ENCODE measurements at places on chromosomes 12 and 14.

DNA sequence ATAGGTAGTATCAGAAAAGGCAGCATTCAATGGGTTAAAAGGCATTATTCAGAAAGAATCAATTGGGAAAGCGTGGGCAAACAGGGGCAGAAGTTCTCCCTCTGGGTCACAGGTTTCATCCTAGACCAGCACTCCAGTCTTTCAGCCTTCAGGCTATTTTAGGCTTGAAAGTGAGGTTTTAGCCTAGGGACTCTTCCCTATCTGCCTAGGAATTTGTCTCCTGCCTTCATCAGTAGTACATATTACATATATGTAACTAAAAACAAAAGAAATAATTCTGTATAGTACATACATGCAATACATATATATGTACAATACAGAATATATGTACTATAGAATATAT lies 34.6 kb upstream of the PCNX1 start:
- H3K4me3 ChIP-seq: no peak overlapping the region
- H3K4me1 ChIP-seq: no peaks in the 10 kb centered on the region
- H3K27me3 ChIP-seq: no peaks in the 10 kb centered on the region
- no peak overlapping the region for H3K27ac ChIP-seq
- H3K36me3 ChIP-seq: no peaks in the 10 kb centered on the region

- H3K4me3 ChIP-seq: no peak overlapping the region
- no peak for DNase-seq
- no peak overlapping the region for H3K27ac ChIP-seq
- no peaks in the 10 kb centered on the region for H3K36me3 ChIP-seq
- no peaks in the 10 kb centered on the region for H3K27me3 ChIP-seq
Measured at GRCh38 chr12:130613131-130613530, 103.0 kb downstream of the RIMBP2 start.

DNA sequence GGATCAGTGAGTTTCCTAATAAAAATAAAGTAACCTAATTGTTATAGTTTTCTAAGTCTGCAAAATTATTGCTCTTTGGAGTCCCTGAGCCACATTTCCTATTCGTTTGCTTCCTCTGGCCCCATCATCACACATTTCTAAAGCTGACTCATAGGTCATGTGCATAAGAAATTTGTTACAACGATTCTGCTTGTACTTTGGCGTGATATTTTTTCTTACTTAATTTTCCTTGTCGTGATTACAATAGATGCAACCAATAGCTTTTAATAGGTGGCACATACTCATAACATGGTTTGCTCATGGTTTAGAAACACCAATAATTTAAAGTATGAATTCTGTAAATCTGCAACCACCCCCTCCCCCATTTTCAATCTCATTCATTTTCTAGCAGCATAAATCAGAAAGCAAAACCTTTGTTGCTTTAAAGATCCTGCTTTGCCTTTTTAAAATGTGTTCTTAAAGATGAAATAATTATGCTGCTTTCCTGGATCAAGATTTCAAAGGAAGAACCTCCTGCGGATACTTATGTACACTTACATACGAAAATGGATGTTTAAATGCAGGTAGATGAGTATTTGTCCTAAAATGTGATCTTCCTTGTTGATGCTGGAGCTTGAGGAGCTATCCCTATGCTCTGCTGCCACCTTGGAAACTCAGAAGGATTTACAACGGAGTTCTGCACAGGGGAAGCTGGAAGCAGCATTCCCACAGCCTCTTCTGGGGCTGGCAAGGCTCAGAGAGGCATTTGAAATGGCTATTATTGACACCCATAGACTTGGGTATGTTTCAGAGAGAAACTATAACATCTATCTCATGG lies 1.7 kb upstream of the FLRT2 start:
- no peak overlapping the region for H3K27ac ChIP-seq
- H3K4me1 ChIP-seq: peaks cover 16% of the 10 kb centered on the region
- peak overlapping the region; percentile 64 for H3K4me3 ChIP-seq
- DNase-seq: peak; percentile 50
- H3K27me3 ChIP-seq: peaks cover 3% of the 10 kb centered on the region
- H3K36me3 ChIP-seq: no peaks in the 10 kb centered on the region

- peak; percentile 84 for DNase-seq
- peaks cover 9% of the 10 kb centered on the region for H3K4me1 ChIP-seq
- peak within 1 kb of the TSS; percentile 97 for H3K4me3 ChIP-seq
- no peak within 1 kb of the TSS for H3K27ac ChIP-seq
Measured at GRCh38 chr14:23551266-23552028, at the start of gene ZFHX2. ZFHX2 (minus strand) TSS chr14:23551765; CDS start chr14:23535325, 16,440 bp downstream.

- DNase-seq: no peak
- no peak overlapping the region for H3K27ac ChIP-seq
- no peaks in the 10 kb centered on the region for H3K27me3 ChIP-seq
- peaks cover 34% of the 10 kb centered on the region for H3K4me1 ChIP-seq
- H3K4me3 ChIP-seq: no peak overlapping the region
Measured at GRCh38 chr12:52455821-52456220, 3.9 kb upstream of the KRT6B start.

DNA sequence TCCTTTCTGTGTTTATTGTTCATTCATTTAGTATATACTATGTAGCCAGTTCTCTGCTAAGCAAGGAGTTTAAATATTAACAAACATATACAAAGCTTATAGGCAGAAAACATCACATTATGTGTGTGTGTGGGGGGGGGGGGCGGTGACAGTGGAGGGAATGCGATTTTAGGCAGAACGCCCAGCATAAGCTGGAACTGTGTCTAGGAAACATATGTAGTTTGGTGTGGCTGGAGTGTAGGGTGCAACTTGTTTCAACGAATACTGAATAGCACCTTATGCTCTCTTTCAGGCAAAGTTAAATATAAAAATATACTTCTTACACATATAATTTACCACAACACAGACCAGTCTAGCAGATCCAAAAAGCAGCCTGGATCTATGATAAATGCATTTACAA lies 980.6 kb downstream of the SLC6A15 start:
- DNase-seq: no peak
- H3K4me1 ChIP-seq: no peaks in the 10 kb centered on the region
- no peak overlapping the region for H3K27ac ChIP-seq
- no peaks in the 10 kb centered on the region for H3K27me3 ChIP-seq
- no peaks in the 10 kb centered on the region for H3K36me3 ChIP-seq
- no peak overlapping the region for H3K4me3 ChIP-seq

GRCh38 chr12:116783525-116784237 lies 45.6 kb downstream of the RNFT2 start:
- H3K27me3 ChIP-seq: no peaks in the 10 kb centered on the region
- H3K4me1 ChIP-seq: no peaks in the 10 kb centered on the region
- DNase-seq: no peak
- H3K4me3 ChIP-seq: no peak overlapping the region
- no peak overlapping the region for H3K27ac ChIP-seq

- H3K27me3 ChIP-seq: no peaks in the 10 kb centered on the region
- H3K36me3 ChIP-seq: no peaks in the 10 kb centered on the region
- no peak for DNase-seq
Measured at GRCh38 chr14:88143810-88144209, 138.9 kb downstream of the GPR65 start.

DNA sequence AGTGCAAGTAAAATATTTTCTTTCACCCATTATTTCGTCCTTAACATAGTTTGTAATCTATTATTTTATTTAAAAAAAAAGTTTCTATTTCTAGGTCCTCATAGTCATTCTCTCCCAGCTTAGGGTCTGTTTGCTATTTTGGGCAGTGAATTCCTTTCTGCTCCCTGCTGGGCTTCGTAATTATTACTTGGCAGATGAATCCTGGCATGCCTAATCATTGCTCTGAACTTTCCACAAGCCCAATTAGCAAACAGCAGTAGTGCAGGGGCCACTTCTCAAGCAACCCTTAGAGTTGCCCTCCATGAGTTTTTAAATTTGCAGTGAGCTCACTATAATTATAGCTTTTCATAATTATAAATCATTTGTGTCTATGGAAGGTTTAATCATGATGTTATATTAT lies 1378.3 kb upstream of the SEL1L start:
- no peaks in the 10 kb centered on the region for H3K27me3 ChIP-seq
- H3K27ac ChIP-seq: no peak overlapping the region
- no peak overlapping the region for H3K4me3 ChIP-seq
- H3K4me1 ChIP-seq: no peaks in the 10 kb centered on the region
- H3K36me3 ChIP-seq: no peaks in the 10 kb centered on the region

GRCh38 chr12:106692896-106693820 lies 81.3 kb upstream of the RIC8B start:
- H3K36me3 ChIP-seq: no peaks in the 10 kb centered on the region
- peaks cover 74% of the 10 kb centered on the region for H3K27me3 ChIP-seq
- no peaks in the 10 kb centered on the region for H3K4me1 ChIP-seq
- no peak overlapping the region for H3K4me3 ChIP-seq

DNA sequence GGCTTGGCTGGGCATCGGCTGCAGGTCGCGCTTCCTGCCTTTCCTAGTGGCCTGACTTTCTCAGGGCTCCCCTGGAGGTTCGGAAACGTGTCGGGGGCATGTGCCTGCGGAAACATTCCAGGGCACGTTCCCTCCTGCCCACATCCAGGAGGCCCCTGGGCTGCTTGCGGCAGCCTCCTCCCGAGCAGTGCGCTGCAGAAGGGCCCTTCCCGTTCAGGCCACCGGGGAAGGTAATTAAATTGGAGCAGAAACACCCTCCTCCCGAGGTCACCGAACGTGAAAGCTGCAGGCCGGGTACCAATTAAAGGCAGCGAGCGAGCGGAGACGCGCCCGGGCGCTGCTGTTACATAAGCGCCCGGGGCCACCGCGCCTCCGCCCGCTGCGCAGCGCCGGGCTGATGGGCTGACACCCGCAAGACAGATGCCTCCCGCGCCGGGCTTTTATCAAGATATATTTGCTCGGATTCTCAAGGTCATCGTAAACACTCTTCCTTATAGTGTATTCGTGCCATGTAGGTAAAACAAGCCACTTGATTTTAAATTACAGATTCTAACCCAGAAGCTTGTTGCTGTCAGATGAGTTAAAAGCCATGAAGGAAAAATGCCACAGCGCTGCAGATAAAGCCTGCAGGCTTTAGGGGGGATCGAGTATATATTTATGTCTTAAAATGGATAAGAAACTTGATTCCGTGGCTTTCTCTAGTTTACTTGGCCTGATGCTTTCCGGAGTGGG lies 31.4 kb downstream of the SSPN start:
- H3K27ac ChIP-seq: no peak overlapping the region
- DNase-seq: peak; percentile 41
- no peaks in the 10 kb centered on the region for H3K27me3 ChIP-seq

- H3K27ac ChIP-seq: no peak overlapping the region
- H3K36me3 ChIP-seq: peaks cover 16% of the 10 kb centered on the region
- no peak overlapping the region for H3K4me3 ChIP-seq
- no peak for DNase-seq
- no peaks in the 10 kb centered on the region for H3K4me1 ChIP-seq
Measured at GRCh38 chr12:112243255-112244110, 118.1 kb downstream of the TRAFD1 start.

GRCh38 chr14:51650716-51651387 lies 858 bp upstream of the FRMD6 start:
- H3K4me1 ChIP-seq: peaks cover 45% of the 10 kb centered on the region
- peak; percentile 31 for DNase-seq
- H3K27ac ChIP-seq: peak overlapping the region; percentile 78
- H3K27me3 ChIP-seq: no peaks in the 10 kb centered on the region

- DNase-seq: no peak
- H3K27ac ChIP-seq: no peak overlapping the region
- no peak overlapping the region for H3K4me3 ChIP-seq
- H3K36me3 ChIP-seq: no peaks in the 10 kb centered on the region
Measured at GRCh38 chr12:90741611-90742010, 213.4 kb downstream of the CCER1 start.

GRCh38 chr14:69042787-69043444 lies 63.8 kb upstream of the ACTN1 start:
- no peak overlapping the region for H3K27ac ChIP-seq
- H3K27me3 ChIP-seq: no peaks in the 10 kb centered on the region
- no peak for DNase-seq
- peaks cover 13% of the 10 kb centered on the region for H3K4me1 ChIP-seq
- no peak overlapping the region for H3K4me3 ChIP-seq

- no peaks in the 10 kb centered on the region for H3K27me3 ChIP-seq
- H3K27ac ChIP-seq: peak overlapping the region; percentile 69
- no peak overlapping the region for H3K4me3 ChIP-seq
Measured at GRCh38 chr14:34354556-34354955, 107.5 kb downstream of the SPTSSA start.

DNA sequence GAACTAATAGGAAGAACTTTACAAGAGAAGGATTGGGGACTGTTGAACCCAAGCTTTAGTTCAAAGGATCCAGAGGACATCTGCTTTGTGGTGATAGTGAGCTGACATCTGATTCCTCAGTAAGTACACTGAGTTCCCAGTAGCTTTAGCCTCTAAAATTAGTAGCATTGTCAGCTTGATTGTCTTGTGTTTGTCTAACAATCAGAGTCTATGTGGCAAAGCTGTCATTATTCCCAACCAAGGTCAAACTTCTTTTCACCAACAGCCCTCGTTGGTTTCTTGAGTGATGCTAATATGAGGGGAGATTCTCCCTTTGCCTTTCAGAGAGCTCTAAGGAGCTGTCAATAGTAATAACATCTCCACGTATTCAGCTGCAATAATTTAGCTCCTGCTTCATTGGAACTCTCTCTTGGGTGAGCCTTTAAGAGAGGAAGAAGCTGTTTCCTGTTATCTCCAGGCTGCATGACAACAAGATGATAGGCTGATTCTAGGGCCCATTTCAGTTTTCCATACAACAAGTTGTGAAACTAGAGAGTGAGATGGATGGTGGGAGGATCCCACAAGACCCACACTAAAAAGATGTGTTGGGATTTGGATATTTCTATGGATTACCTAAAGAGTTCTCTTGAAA lies 46.7 kb downstream of the TGFB3 start:
- no peak overlapping the region for H3K4me3 ChIP-seq
- no peaks in the 10 kb centered on the region for H3K27me3 ChIP-seq
- peaks cover 8% of the 10 kb centered on the region for H3K4me1 ChIP-seq

- no peaks in the 10 kb centered on the region for H3K36me3 ChIP-seq
- peaks cover 44% of the 10 kb centered on the region for H3K27me3 ChIP-seq
- H3K4me1 ChIP-seq: peaks cover 8% of the 10 kb centered on the region
- no peak overlapping the region for H3K27ac ChIP-seq
- no peak overlapping the region for H3K4me3 ChIP-seq
- no peak for DNase-seq
Measured at GRCh38 chr12:131130311-131130911, 176.7 kb downstream of the ADGRD1 start.

DNA sequence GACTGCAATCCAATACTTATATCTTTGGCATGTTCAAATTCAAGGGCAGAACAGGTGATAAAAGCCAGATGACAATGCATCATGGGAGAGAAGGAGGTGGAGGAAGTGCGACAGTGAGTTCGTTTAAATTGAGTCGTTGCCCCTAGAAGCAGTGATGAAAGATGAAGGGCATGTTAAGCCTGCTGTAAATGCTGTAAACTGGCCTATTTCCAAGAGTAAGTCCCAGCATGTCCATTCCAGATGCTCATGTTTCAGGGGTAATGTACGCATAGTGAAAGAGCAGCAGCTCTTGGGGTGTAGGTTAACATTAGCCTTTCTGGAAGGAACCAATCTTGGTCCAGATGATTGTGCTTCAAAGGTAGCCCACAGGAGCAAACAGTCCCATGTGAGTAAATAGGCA lies 97.1 kb downstream of the C2CD5 start:
- H3K36me3 ChIP-seq: no peaks in the 10 kb centered on the region
- no peak overlapping the region for H3K27ac ChIP-seq
- no peak for DNase-seq
- H3K27me3 ChIP-seq: no peaks in the 10 kb centered on the region

- no peak within 1 kb of the TSS for H3K27ac ChIP-seq
- no peaks in the 10 kb centered on the region for H3K4me1 ChIP-seq
- H3K27me3 ChIP-seq: peaks cover 26% of the 10 kb centered on the region
- no peaks in the 10 kb centered on the region for H3K36me3 ChIP-seq
- H3K4me3 ChIP-seq: no peak within 1 kb of the TSS
Measured at GRCh38 chr14:47675466-47676314, at the start of gene MDGA2. MDGA2 (minus strand) TSS chr14:47675605.
